ENCODE measurements at places on chromosomes 4 and X. TPM values are rescaled to one million over a fixed set of nuclear protein-coding genes. Genes with fewer than 3 reads are reported as not detected.

GRCh38 chr4:102525504-102525903 is 24.3 kb downstream of the NFKB1 start:
- no peaks in the 10 kb centered on the region for H3K27me3 ChIP-seq
- peaks cover 6% of the 10 kb centered on the region for H3K36me3 ChIP-seq
- H3K4me3 ChIP-seq, result no peak overlapping the region
- H3K27ac ChIP-seq, result no peak overlapping the region
- no peaks in the 10 kb centered on the region for H3K4me1 ChIP-seq

The MAGEA8 gene
- total RNA-seq, result not detected

The TXK gene
- not detected for total RNA-seq

The PDLIM5 gene
- 52.8 TPM for total RNA-seq

The STBD1 gene
- 4.3 TPM for total RNA-seq

DNA sequence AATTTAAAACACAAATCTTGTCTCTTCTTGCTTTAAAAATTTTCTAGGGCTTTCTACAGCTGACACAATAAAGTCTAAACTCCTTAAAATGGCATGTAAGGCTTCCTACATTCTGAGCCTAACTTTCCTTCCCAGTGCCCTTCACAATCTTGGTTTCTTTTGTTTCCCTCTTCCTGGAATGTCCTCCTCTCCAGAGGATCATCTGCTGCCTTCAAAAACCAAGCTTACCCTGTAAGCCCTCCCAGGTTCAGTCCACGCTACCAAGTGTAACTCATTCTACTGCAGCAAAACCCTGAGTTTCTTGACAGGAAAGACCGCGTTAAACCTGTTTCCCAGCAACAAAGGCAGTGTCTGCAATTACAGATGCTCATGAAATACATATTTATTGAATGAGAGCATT is 91.3 kb downstream of the SHISA3 start:
- H3K4me3 ChIP-seq, result no peak overlapping the region
- no peaks in the 10 kb centered on the region for H3K27me3 ChIP-seq
- peaks cover 8% of the 10 kb centered on the region for H3K4me1 ChIP-seq
- no peak for DNase-seq

DNA sequence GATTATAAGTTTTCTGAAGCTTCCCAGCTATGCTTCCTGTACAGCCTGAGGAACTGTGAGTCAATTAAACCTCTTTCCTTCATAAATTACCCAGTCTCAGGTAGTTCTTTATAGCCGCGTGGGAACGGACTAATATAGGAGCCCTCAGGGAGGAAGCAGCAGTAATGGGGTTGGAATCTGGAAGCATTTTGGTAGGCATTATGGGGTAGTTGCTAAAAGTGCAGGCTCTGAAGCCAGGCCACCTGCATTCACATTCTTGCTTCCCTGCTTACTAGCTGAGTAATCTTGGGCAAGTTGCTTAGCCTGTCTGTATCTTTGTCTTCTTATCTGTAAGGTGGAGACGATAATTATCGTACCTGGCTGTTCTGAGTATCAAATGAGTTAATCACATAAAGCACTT is 137.9 kb upstream of the NHS start:
- no peaks in the 10 kb centered on the region for H3K27me3 ChIP-seq
- no peak for DNase-seq
- H3K27ac ChIP-seq, result no peak overlapping the region
- no peaks in the 10 kb centered on the region for H3K36me3 ChIP-seq

DNA sequence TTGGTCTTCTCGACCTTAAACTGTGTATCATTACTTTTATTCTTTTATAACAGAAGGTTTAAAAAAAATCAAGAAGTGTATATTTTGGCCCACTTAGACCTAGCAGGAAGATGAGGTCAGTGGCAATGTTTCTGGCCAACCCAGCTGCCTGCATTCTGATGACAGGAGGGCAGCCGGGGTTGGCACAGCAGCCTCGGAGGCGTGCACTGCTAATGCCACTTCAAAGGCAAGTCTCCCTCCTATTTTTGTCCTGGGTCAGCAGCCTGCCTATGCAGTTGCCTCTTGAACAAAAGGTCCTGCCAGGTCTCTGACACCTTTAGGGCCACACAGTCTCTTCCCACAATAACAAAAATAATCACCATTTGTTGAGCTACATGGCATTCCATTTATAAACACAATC is 89.4 kb upstream of the MYOZ2 start:
- H3K27me3 ChIP-seq, result 0 out of 3 replicates have a peak, but pooled peaks cover 4% of the 10 kb centered on the region
- H3K4me3 ChIP-seq, result no peak overlapping the region
- H3K4me1 ChIP-seq, result peaks cover 5% of the 10 kb centered on the region
- no peak for DNase-seq

GRCh38 chr4:39834269-39834668 is 136.3 kb downstream of the UBE2K start:
- no peaks in the 10 kb centered on the region for H3K27me3 ChIP-seq
- H3K27ac ChIP-seq, result no peak overlapping the region
- H3K4me1 ChIP-seq, result no peaks in the 10 kb centered on the region
- H3K4me3 ChIP-seq, result no peak overlapping the region

- H3K27ac ChIP-seq, result no peak overlapping the region
- H3K4me1 ChIP-seq, result no peaks in the 10 kb centered on the region
- no peaks in the 10 kb centered on the region for H3K27me3 ChIP-seq
- no peak for DNase-seq
These were observed 349.4 kb downstream of the ARHGAP10 start for GRCh38 chr4:148081267-148081666.

- H3K27me3 ChIP-seq, result no peaks in the 10 kb centered on the region
- no peaks in the 10 kb centered on the region for H3K4me1 ChIP-seq
- H3K27ac ChIP-seq, result no peak within 1 kb of the TSS
- peak within 1 kb of the TSS; percentile 33 for H3K4me3 ChIP-seq
These were observed at the start of gene ARHGAP6 for GRCh38 chrX:11665168-11666111. TSS of gene ARHGAP6 (minus strand) at chrX:11665920. CDS start at chrX:11664828, 1,092 bp downstream.

The BCOR gene
- 18.6 TPM for total RNA-seq

The UBA1 gene
- 95.6 TPM for total RNA-seq

- H3K36me3 ChIP-seq, result no peaks in the 10 kb centered on the region
- no peak for DNase-seq
- H3K27ac ChIP-seq, result no peak overlapping the region
These were observed 23.1 kb upstream of the NAP1L5 start for GRCh38 chr4:88720451-88721428.

The PAGE5 gene
- not detected for total RNA-seq

DNA sequence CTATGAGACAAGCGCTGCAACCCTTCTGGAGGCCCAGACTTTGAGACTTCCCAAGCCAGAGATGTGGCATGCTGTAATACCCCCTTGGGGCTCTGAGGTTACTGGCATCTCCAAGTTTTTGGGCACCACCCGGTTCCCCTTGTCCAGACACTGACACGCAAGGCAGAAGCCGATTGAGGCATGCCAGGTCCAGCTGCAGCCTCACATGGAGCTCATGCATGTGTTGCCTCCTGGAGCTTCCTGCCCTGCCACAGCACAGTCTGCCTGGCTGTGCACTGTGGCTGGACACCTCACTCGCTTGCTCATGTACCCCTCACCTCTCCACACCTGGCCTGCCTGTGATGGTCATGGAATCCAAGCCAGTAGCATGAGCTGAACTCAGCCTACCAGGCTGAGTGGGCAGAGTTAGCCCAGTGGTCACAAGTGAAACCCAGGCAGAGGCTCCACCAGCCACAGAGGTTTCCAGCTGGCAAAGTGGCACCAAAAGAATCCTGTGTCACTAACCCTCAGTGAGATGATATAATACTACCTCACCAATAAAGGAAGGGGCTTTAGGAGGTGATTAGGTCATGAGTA is 789.2 kb upstream of the INTU start:
- no peak overlapping the region for H3K4me3 ChIP-seq
- no peak for DNase-seq
- H3K27me3 ChIP-seq, result no peaks in the 10 kb centered on the region
- no peaks in the 10 kb centered on the region for H3K4me1 ChIP-seq
- H3K27ac ChIP-seq, result no peak overlapping the region
- no peaks in the 10 kb centered on the region for H3K36me3 ChIP-seq

- H3K4me3 ChIP-seq, result no peak overlapping the region
- H3K36me3 ChIP-seq, result no peaks in the 10 kb centered on the region
- no peak overlapping the region for H3K27ac ChIP-seq
- no peaks in the 10 kb centered on the region for H3K4me1 ChIP-seq
- no peaks in the 10 kb centered on the region for H3K27me3 ChIP-seq
These were observed 198.1 kb upstream of the IGFBP7 start for GRCh38 chr4:57308301-57308700.

The STPG2 gene
- total RNA-seq, result not detected

DNA sequence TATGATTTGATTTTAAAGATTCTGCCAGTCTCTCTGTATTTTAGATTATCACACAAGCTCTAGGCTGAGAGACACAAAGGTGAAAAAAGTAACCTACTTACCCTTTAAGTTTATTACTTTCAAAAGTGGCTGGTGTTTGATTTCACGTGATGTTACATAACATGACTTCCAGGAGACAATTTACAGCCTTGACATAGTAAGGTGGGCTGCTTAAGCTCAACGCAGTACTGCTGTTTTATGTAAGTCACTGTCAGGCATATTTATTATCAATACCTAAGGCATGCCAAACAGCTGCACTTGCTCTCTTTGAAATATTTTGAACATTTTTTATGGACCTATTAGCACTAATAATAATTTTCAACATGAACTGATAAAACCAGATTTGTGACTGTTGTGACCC is 451.5 kb upstream of the FAM241A start:
- H3K4me3 ChIP-seq, result no peak overlapping the region
- no peak overlapping the region for H3K27ac ChIP-seq
- no peak for DNase-seq
- H3K36me3 ChIP-seq, result no peaks in the 10 kb centered on the region
- H3K27me3 ChIP-seq, result no peaks in the 10 kb centered on the region

The RIPPLY1 gene
- 0.49 TPM for total RNA-seq

DNA sequence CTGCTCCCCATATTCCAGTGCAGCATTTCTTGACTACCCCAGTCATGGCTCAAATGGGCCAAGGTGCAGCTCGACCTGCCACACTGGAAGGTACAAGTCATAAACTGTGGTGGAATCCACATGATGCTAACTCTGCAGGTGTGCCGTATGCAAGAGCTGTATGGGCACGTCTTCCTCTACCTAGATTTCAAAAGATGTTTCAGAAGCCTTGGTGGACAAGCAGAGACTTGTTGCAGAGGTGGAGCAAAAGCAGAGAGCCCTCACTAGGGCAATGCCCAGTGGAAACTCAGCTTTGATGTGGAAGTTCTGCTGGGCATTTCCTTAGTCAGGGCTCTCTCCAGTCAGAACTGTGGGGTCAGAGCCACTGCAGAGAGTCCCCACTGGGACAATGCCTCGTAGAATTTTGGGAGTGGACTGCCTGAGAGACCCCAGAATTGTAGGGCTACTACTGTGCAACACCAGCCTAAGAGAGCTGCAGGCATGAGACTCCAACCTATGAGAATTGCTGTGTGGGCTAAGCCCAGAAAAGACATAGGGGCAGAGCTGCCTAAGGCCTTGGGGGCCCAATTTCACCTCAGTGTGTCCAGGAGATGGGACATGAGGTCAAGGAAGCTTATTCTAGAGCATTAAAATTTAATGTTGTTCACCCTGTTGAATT is 65.7 kb downstream of the BEX3 start:
- no peaks in the 10 kb centered on the region for H3K4me1 ChIP-seq
- no peaks in the 10 kb centered on the region for H3K36me3 ChIP-seq
- DNase-seq, result no peak
- no peaks in the 10 kb centered on the region for H3K27me3 ChIP-seq
- no peak overlapping the region for H3K4me3 ChIP-seq

GRCh38 chrX:17854069-17854468 is 7.0 kb downstream of the RAI2 start:
- DNase-seq, result no peak
- H3K4me3 ChIP-seq, result no peak overlapping the region
- H3K27ac ChIP-seq, result no peak overlapping the region

DNA sequence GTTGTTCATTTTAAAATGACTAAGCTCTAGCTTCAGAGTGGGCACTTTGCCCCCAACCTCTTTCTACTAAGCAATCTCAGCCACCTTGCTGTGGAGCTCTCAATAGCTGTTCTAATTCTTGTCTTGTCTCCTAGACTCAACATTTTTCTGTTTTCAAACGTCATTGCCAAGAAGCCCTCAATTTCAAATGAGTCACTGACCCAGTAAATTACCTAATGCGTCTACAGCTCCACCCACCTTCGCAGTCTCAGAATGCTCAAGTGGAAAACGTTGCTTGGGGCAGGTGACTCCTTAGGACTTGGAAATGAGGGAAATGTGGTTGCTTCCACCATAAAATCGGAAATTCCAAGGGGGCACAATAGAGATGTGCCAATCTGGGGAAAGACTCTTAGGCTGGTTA is 59.0 kb downstream of the ING2 start:
- peaks cover 14% of the 10 kb centered on the region for H3K27me3 ChIP-seq
- no peak overlapping the region for H3K4me3 ChIP-seq
- H3K27ac ChIP-seq, result no peak overlapping the region
- H3K4me1 ChIP-seq, result no peaks in the 10 kb centered on the region
- DNase-seq, result no peak

GRCh38 chrX:65528705-65529340 is 5.8 kb downstream of the LAS1L start:
- H3K4me1 ChIP-seq, result peaks cover 10% of the 10 kb centered on the region
- no peaks in the 10 kb centered on the region for H3K27me3 ChIP-seq
- H3K36me3 ChIP-seq, result peaks cover 5% of the 10 kb centered on the region
- DNase-seq, result no peak
- H3K27ac ChIP-seq, result no peak overlapping the region

The RAB39B gene
- 0.07 TPM for total RNA-seq

The SPP1 gene
- 788 TPM for total RNA-seq

Measured in HepG2 (cell line).